Activated CD4-positive, alpha-beta T cell treated with anti-CD3 and anti-CD28 coated beads for 36 hours (primary cell): ENCODE measurements at places on chromosomes 3 and 15. TPM values are rescaled to one million over a fixed set of nuclear protein-coding genes. Genes with fewer than 3 reads are reported as not detected.

DNA sequence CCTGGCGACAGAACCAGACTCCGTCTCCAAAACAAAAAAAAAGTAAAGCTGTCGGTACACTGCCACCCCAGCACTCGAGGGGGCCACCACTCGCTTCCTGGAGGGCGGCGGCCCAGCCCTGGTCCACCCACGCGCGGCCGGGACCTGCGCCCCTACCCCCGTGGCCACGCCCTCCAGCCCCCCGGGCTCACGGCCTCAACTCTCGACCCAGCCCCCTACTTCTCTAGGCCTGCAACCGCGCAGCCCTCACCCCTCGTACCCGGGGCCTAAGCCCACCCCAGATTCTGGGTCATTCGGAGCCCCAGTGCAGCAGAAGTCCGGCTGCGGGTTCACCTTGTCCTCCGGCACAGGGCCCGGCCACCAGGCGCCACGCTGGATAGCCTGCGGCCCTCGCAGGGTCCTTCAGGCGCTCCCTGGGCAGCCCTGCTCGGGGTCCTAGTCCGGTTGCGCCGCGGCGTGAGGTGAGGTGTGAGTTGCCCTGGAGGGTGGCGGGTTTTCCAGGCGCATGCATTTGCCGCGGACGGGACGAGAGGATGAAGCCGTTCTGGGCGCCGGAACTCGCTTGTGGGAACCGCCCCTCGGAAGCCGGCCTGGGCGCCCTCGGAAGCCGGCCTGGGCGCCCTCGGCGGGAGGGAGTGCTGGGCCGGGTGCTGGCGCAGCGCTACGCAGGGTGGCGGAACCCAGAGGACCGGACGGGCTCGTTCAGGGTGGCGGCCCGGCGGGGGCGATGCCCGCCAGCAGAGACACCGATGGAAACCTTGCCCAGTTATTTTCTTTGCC lies 32.3 kb downstream of the SPINK8 start:
- H3K27me3 ChIP-seq: no peaks in the 10 kb centered on the region
- H3K27ac ChIP-seq: peak within 1 kb of the TSS; percentile 98

- H3K4me1 ChIP-seq: peaks cover 20% of the 10 kb centered on the region
- H3K27me3 ChIP-seq: no peaks in the 10 kb centered on the region
- no peak overlapping the region for H3K4me3 ChIP-seq
- DNase-seq: peak; percentile 19
These were observed 32.3 kb downstream of the SLCO3A1 start for GRCh38 chr15:91885714-91886270.

DNA sequence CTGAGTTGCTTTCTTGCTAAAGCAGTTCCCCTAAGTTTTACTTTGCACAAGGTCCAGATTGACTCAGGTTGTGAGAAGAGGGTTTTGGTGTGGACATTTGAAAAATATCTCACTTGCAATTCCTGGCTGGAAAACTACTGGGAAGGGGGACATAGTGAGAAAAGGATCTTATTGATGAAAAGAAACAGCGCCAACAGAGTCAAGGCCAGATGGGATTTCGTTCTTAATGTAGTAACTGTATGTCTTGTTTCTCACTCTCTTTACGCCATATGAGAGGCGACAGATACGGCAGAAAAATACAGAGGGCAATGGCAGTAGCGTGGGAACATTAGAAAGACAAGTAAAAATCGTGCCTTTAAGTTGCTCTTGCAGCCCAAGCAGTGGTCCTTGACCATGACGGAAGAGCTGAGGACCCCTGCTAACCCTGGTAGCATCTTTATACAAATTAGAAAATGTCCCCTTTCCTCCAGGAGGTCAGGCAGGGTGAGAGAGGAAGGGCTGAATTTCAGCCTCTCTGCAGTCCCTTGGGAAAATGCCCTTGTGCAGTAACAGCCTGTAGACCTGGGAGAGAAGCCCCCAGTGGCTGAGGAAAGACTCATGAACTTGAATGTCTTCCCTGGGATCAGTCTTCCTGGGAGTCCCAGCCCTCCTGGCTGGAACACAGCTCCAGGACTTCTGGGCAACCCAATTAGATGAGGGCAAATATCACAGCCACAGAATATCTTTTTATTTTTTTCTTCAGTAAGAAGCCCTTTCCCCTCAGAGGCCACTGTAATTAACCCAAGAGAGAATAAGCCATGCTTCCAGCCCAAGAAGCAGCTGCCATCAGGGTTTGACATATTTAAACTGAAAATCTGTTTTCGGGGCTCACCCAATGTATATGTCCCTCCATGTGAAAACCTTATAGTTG lies 113.4 kb downstream of the CD47 start:
- H3K36me3 ChIP-seq: no peaks in the 10 kb centered on the region
- no peak for DNase-seq
- H3K27ac ChIP-seq: no peak overlapping the region
- no peaks in the 10 kb centered on the region for H3K27me3 ChIP-seq
- H3K4me1 ChIP-seq: peaks cover 51% of the 10 kb centered on the region

GRCh38 chr3:34198309-34198708 lies 399.9 kb downstream of the PDCD6IP start:
- H3K27ac ChIP-seq: no peak overlapping the region
- no peaks in the 10 kb centered on the region for H3K4me1 ChIP-seq
- no peaks in the 10 kb centered on the region for H3K27me3 ChIP-seq
- H3K4me3 ChIP-seq: no peak overlapping the region
- no peaks in the 10 kb centered on the region for H3K36me3 ChIP-seq

The FGF12 gene
- total RNA-seq: not detected
